Naive thymus-derived CD4-positive, alpha-beta T cell (primary cell): ENCODE measurements at places on chromosomes 2 and 18.
A peak's percentile ranks its signal among the peaks of the same experiment; 100 is the strongest.

DNA sequence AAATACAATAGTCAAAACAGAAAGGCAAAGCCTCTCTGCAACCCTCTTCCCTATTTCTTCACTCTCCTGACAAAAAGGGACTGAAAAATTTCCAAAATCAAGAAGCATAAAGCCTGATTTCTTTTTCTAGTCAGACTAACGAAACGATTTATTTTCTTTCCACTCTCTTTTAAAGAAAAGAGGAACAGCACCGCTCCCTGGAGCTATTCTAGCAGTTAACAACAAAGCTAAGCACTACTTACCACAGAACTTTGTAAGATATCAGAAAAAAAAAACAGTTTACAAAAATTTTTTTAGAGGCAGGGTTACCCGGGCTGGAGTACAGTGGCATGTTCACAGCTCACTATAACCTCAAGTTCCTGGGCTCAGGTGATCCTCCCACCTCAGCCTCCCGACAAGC, 14.4 kb upstream of the FHL2 start:
- DNase-seq: no peak

- DNase-seq: no peak
These were observed 172.3 kb downstream of the CELF4 start for GRCh38 chr18:37393221-37393827.

DNA sequence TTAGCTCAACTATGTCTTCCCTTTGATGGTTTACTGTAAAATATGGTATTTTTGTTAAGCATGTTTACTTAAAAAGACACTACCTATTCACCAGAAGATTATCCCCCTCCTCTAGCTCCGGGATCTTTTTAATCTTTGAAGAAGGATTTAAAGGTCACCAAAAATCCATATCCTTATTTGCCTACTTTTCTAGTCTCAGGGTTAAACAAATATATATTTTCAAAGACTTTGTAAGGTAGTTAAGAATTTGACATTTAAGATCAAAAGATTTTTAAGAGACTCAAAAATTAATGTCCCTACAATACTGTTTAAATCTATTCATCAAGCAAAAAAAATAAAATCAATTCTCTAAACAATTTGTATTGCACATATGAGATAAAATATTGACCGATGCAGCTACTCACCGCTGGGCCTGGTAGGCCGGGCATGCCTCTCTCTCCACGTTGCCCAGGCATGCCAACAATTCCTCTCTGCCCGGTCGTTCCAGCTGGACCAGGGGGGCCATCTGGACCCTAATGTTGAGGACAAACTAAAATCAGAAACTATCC, 76.1 kb downstream of the COL3A1 start:
- no peak for DNase-seq

GRCh38 chr2:181281206-181281832, 175.9 kb upstream of the ITGA4 start:
- peak; percentile 76 for DNase-seq

GRCh38 chr18:394987-395362, 105.5 kb downstream of the COLEC12 start:
- no peak for DNase-seq

DNA sequence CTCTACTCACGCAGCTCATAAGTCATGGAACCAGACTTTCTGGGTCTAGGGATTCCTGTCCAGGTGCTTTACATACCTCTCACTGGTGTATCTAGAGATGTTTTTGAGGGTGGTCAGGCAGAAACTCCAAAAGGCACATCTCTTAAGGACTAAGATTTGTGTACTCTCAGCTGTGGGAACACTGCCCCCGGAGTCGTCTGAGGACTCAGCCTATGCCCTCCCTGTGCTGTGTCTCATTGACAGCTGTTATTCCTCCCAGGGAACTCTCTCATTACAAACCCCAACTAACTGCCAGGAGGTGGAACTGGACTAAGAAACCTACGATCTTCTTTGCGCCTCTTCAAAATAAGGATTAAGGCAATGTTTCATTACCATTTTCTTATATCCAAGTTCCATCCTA, 293.9 kb upstream of the DLGAP1 start:
- DNase-seq: no peak

- DNase-seq: no peak
These were observed 85.9 kb downstream of the EIPR1 start for GRCh38 chr2:3291750-3292149.

- DNase-seq: no peak
These were observed 1.3 kb downstream of the SPTBN1 start for GRCh38 chr2:54457323-54458023.

DNA sequence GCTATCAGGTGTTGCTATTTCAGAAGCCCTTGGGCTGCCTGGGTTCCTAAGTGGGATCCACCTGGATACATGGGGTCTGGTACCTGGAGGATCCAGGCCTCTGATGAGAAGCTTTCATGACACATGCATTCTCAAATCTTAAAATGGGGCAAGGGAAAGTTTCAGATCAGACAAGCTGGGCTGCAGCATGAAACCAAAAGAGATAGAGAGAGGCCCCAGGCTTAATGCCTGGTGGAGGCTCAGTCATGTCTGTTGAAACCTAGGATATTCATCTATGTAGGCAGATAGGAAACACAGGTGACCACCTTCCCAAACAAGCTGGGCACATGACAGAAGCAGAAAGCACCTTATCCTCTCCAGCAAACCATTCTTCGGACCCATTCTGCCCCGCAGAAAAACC, 18.8 kb upstream of the PLB1 start:
- no peak for DNase-seq

- DNase-seq: no peak
These were observed 3.6 kb downstream of the DYNC2LI1 start for GRCh38 chr2:43777306-43777926.

DNA sequence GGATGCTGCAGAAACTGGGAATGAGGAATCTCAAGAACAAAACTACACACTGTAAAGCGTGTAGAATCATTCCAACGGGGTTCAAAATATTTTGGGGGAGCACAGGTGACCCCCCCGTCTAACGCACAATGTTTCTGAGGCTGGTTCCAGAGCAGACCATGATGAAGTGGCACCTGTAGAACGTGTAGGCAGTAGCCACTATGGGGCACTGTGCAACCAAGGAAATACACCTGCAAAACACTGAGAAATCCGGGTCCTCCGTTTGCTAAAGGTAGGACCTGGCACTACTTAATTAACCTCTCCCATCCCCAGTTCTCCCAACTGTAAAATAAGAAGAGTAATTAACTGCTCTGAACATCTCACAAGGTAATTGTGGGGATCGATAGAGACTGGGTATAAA, 22.6 kb downstream of the ST6GAL2 start:
- no peak for DNase-seq

DNA sequence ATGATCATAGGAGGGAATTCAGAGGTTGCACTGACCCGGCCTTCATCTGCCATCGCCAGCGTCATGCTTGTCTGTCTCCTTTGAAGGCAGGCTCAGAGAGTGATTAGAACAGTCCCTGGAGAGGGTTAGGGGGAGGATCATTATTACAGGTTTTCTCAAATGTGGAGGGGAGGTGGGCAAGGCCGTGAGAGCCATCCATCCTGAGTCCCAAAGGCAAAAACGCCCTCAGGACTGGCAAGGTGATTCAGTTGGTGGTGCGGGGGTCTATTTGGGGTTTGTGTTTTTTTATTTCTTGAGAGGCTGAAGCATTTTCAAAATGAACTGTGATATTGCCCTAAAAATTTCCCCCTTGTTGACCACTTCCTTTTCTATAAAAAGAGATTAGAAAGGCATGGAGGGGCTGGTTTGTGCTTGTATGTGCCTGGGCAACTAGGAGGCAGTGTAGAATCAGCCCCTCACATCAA, 39.3 kb upstream of the GYPC start:
- no peak for DNase-seq

DNA sequence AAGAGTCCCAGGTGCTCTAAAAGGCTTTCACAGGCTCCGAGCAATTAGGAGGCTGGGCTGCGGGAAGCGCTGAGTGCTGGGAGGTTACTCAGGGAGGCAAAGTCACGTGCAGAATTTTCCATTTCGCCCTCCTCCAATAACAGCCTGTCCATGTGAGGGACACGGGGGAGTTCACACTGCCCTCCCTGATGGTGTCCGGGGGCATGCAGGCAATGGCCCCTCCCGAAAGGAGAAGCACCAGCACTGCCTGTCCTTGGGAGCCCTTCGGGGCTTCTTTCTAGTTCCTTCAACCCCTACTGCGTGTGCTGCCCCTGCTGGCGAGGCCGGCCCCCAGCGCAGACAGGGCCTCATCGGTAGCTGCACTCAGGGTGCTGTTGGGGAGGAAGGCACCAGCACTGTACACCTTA, 63.1 kb upstream of the HPCAL1 start:
- DNase-seq: no peak

- DNase-seq: no peak
These were observed 4.0 kb upstream of the BIN1 start for GRCh38 chr2:127110985-127111384.

- no peak for DNase-seq
These were observed 25.0 kb downstream of the TTC32 start for GRCh38 chr2:19876751-19877150.

DNA sequence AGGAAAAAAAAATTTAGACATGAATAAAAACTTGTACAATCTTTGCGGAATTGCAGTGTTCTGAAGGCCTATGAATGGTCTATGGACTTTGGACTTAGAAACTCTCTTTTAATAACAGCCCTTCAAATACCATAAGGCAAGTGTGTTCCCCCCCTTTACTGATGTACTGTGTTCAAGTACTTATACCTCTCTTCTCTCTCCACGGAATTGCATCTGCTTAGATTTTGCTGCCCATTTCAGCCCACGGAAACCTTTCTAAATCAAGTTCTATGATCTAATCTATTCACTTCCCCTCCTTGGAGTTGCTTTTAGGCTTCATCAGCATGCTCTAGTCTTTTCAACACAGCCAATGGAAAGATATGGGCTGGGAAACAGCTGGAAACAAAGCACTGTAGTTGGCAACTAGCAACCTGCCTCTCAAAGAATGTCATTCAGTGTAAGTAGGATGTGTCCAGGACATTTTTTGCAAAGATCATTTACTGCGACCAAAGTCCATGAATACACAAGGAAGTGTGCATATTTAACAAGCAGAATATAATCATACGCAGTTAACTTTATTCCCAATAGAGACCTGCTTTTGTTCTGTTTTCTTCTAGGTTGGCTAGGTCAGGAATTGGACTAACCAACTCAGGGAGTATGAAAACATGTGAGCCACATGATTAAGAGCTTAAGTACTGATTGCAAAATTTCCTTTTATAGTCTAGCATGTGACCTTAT, 58.0 kb downstream of the SLC40A1 start:
- no peak for DNase-seq
